GM12878 (cell line): ENCODE measurements at places on chromosomes 12 and 14. TPM values are rescaled to one million over a fixed set of nuclear protein-coding genes. Genes with fewer than 3 reads are reported as not detected.

DNA sequence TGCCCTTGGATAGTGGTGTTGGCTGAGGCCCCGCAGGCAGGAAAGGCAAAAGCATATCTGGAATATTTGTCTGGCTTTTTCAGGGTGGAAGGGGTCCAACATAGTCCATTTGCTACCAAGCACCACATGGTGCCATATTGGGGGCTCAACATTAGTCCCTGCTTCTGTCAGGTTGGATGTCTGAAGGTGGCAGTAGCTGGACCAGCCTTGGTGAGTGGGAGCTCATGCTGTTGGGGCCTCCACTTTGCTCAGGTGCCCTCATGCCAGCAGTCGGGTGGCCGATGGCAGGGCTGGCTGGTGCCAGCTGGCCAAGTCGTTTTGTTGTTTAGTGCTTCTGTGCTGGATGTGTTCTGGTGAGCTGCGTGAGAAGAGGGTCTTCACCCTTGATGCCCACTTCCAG is 135.3 kb downstream of the PAPOLA start:
- no peaks in the 10 kb centered on the region for H3K36me3 ChIP-seq
- no peak for DNase-seq
- H3K27ac ChIP-seq, result no peak overlapping the region
- H3K27me3 ChIP-seq, result peaks cover 5% of the 10 kb centered on the region; the same call in 1 of the 2 replicates
- H3K4me3 ChIP-seq, result no peak overlapping the region

GRCh38 chr14:86933460-86933859 is 1059.5 kb downstream of the GALC start:
- no peaks in the 10 kb centered on the region for H3K4me1 ChIP-seq
- no peaks in the 10 kb centered on the region for H3K27me3 ChIP-seq
- no peak for DNase-seq
- no peak overlapping the region for H3K27ac ChIP-seq
- no peak overlapping the region for H3K4me3 ChIP-seq

DNA sequence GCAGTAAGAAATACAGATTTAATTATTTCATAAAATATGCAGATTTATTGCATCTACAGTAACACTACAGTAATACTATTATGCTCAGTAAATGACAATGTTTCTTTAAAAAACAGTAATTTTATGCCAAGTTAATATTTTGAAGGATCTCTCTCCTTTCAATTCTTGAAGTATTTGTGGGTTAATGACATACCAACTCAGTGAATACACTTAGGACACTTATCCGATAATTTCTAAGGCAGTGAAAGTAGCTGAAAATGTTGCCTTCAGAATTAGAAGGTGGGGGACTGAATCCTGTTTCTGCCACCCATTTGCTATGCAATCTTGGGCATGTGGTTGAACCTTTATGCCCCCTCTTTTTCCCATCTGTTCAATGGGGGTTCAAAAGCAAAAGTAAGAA is 24.8 kb upstream of the IFNG-AS1 start:
- H3K36me3 ChIP-seq, result no peaks in the 10 kb centered on the region
- H3K27me3 ChIP-seq, result peaks cover 2% of the 10 kb centered on the region; the same call in 1 of the 2 replicates
- no peak for DNase-seq
- no peak overlapping the region for H3K4me3 ChIP-seq
- no peak overlapping the region for H3K27ac ChIP-seq
- peaks cover 8% of the 10 kb centered on the region; the same call in 1 of the 2 replicates for H3K4me1 ChIP-seq

DNA sequence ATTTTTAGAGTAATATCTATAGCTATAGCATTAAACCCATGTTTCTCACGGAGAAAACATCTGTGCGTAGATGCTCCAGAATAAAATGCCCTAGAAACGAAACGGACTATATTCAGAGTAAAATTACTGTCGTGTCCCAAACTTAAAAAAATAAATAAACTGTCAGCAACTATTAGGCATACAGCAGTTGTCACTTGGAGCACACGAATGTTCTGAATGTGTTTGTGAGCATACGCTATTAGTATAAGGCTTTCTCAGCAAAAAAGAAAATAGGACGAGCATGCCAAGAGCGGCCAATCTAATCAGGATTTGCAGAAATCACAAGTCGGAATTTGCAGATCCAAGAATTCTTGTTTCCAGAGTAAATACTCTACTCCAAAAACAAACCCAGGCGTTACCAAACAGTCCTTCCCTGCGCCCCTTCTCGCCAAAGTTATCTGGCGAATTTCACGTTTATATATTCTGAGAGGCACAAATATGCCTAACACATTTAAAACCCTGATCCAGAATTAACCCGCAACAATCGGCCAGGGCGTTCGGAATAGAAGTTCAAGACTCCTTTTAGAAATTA is 836 bp downstream of the PTPN21 start:
- no peaks in the 10 kb centered on the region for H3K36me3 ChIP-seq
- no peak overlapping the region for H3K27ac ChIP-seq
- no peak for DNase-seq
- peak overlapping the region; percentile 67; the same call in 1 of the 2 replicates for H3K4me3 ChIP-seq

DNA sequence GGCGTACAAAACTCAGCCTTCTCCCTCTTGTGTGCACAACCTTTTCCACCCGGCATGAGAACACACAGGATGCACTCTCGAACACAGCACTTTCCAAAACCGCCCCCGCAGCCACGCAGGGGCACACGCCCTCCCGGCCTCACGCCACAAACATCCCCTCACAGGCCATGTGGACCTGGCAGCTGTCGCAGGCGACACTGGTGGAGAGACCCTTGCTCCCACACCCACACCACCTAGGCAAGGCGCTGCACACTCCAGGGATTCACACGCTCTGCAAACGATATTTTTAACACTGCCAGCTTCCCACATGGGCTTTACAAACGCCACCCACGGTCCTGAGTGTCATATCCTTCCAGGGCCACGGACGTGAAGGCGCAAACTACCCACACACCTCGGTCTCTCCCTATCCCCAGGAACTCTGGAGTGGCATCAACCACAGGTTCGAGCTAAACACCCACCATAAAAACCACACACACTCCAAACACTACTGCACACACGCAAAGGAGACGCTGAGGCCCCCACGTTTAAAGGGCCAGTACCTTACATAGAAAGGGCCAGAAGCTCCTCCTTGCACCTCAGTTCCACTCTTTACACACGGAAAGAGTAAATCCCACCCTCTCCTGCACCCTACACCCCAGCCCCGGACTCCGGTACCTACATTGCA is 12.4 kb upstream of the ITGB7 start:
- DNase-seq, result no peak
- H3K36me3 ChIP-seq, result no peaks in the 10 kb centered on the region
- peak overlapping the region; percentile 49 for H3K27ac ChIP-seq
- no peaks in the 10 kb centered on the region for H3K27me3 ChIP-seq
- H3K4me3 ChIP-seq, result peak overlapping the region; percentile 86

Gene C12orf60
- total RNA-seq, result 1.8 TPM in 2 replicates
